ENCODE measurements at places on chromosomes 3 and 15.

DNA sequence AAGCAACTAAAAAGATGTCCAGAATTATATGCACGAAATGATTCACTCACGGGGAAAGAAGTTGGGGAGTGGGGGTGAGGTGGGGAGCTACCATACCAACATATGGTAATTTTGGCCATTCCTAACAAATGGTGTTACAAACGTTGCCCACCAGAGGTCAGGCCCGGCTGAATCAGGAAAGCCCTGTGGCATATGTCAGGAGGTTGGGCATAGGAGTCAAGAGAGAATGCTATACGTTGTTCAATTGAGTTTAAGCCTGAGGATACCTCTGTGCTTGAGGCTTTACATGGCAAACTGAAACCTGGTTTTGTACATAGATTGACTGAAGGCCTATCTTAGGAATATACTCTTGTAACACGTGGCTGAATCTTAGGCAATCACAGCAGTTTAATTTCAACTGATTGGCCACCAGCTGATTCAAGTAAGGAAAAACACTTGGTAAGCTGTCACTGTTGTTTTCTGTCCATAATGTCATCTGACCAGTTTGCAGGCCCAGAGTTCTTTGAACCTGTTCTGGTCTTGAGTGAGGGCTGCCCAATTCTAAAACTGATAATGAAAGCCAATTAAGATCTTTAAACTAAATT, 23.4 kb upstream of the SLC2A2 start:
- DNase-seq: peak; percentile 57

DNA sequence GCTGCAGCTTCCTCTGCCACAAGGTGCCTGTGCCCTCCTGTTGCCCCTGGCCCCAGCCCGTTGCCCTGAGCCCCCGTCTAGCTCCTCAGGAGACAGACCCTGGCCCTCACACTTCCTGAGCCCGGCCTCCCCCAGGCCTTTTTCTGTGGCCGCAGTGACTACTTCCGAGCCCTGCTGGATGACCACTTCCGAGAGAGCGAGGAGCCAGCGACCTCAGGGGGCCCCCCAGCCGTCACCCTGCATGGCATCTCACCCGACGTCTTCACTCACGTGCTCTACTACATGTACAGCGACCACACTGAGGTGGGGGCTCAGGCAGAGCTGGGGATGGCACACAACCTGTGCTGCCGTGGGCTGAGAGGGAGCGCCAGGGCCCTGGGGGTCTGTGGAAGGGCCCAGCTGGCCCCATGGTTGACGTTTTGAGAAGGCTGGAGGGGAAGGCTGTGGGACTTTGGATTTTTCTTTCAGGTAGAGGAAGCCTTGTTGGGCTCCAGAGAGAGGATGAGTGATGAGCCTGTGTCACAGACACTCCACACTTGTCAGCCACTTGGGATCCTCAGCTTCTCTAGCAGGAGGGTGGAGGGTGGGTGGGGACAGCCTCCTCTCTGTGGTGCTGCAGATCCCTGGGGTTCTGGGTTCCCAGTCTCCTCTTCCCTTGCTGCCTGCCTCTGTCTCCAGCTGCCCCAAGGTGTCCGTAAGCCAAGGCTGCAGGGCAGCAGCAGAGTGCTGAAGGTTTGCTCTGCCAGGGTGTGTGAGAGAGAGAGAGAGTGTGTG, 5.0 kb downstream of the ABTB1 start:
- no peak for DNase-seq

DNA sequence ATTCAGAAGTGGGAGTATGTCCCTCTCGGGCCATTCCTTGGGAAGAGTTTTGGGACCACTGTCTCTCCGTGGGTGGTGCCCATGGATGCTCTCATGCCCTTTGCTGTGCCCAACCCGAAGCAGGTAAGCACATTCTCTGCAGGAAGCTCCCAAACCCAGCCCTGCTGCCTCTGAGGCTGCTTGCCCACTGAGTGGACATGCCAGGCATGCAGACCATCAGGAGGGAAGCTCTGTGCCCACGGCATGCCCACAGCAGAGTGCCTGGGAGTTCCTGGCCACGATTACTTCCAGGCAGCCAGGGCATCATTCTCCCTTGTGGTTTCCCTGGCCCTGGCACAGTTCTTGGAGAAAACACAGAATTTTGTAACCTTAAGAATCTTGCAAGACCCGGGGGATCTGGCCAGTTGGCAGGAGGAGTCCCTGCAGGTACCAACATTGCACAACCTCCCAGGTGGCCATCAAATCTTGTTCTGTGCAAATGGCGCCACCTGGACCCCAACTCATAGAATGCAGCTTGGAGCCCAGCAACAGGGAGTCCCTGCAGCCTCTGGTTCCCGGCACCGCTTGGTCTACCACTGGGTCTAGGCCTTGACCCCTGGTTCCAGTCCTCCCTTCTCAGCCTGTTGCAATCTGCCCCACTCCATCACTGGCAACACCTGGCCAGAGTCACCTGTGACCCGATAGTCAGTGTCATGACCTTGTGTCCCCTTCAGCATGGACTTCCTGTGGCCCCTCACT, 20.4 kb downstream of the FAH start:
- DNase-seq: peak; percentile 32

- DNase-seq: no peak
These were observed 69.4 kb downstream of the TFRC start for GRCh38 chr3:196012481-196012880.

DNA sequence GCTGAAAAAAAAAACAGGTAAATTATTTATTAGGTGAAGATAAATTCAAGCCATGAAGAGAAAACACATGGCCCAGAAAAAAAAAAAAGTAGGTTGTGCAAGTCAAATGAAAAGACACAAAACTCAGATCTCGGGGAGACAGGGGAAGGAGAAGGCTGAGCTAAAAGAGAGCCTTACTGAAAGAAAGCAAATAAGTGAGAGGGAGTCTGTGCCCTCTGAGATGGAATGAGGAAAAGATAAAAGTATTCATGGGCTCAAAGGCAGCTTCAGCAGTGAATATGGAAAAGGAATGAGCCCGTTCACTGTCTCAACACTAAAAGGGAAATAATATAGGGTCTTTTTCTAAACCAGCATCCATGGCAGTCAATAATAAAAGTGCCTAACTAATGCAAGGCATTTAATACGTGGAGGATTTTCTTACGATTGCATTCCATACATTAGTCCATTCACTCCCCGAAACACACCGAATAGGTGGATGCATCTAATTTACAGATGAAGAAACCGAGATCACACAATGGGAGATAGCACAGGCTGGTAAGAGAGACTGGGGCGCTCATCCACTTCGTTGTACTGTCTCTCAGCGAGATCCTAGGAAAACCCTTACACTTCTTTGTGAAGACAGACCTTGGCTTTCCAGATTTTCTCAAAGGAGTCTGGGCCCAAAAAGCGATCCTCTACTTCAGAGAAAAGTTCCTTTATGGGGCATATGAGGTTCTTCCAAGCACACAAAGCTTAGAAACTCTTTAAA, 1.1 kb downstream of the TFDP2 start:
- peak; percentile 5 for DNase-seq

- no peak for DNase-seq
These were observed 96.6 kb upstream of the FLNB start for GRCh38 chr3:57911593-57911992.

DNA sequence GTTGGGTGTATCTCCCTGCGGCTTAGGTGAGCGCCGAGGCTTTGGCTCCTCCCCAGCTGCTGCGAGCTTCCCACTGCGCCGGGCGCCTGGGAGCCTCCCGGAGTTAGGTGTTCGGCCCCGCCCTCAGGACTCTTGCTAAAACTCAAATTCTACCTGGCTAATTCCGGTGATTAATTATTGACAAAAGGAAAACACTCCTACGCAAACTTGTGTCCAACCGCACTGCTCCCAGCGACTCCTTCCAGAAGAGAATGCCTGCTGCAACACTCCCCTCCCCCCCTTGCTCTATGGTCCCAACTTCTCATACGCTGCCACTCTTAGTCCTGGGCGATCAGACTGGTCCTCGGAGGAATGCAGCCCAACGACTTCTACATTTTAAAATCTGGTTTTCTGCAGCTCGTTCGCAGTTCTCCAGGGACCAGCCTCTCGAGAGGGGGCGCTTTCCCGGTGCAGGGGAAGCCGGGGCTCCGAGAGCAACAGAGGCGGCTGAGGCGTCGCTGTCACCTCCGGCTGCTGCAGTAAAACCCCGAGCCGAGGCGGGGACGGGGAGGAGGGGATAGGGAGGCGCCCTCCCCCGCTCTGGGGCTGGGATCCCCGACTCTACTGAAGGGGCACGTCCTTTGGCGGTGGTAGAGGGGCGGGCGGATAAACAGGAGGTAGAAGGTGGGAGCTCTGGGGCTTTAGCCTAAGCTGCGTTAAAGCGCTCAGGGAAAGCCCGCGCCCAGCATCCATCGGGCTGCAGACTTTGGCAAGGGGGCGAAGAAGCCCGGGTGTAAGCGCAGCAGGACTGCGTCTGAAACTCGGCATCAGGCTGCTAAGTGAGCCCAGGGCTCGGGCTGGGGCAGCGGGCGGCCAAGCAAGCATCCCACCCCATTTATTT, at the start of gene SPTSSB:
TSS of gene SPTSSB (minus strand) at position 77 of the 880 bp plus-strand sequence. CDS start 25,194 bp downstream, outside the sequence.
- DNase-seq: peak; percentile 12

DNA sequence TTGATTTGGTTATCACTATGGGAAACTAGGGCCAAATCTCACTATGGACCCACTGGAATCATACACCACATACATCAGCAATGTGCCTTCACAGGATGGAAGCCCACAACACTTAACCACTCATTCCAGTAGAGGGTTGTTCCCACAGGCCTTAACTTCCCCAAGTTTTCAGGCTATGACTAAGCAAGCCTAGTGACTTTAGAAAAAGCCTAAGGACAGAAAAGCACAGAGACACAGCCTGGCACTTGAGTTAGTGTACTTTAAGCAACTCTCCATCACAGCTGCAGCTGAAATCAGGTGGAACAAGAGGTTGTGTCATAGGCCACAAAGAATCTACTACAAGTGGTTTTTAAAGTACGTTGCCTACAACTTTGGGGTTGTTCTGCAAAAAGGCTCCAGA, 128.7 kb downstream of the LRRN1 start:
- DNase-seq: no peak

GRCh38 chr3:50121072-50122032, 32.6 kb downstream of the RBM5 start:
- peak; percentile 78 for DNase-seq

- peak; percentile 76 for DNase-seq
These were observed 2.5 kb downstream of the ANP32A start for GRCh38 chr15:68818066-68818768.

DNA sequence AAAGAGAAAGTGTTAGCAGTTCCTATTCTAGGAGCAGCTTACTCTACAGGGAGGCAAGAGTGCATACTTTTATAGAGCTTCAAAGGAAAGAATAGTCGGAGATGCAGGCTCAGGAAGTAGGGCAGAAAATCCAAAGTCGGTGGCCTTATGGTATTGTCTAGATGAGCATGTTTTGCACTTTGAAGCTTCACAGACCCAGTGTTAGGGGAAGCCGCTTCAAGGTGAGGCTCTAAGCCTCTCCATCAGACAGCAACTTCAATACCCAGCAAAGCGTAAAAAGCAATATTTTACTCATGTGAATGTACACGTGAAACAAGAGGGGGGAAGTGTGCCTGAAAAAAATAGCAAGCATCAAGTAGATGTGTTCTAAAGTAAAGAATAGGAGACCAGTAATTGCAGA, 125.6 kb upstream of the RASGRP1 start:
- DNase-seq: no peak

DNA sequence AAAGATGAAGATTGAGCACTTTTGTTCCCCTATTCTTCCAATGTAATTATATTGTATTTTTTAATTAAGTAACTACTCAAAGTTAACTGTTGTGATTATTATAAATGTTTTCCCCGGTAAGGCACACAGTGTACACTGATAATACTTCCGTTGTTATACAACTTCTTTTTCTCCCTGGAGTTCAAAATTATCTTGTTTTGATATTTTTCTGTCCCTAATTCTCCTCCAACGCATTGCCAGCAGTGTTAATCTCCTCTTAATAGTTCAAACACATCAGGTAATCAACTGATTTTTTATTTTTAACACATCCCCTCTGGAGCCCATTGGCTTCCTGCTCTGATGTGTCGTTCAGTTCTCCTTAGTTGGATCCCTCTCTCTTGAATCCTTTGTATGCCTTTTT, 32.3 kb upstream of the MFSD1 start:
- no peak for DNase-seq

DNA sequence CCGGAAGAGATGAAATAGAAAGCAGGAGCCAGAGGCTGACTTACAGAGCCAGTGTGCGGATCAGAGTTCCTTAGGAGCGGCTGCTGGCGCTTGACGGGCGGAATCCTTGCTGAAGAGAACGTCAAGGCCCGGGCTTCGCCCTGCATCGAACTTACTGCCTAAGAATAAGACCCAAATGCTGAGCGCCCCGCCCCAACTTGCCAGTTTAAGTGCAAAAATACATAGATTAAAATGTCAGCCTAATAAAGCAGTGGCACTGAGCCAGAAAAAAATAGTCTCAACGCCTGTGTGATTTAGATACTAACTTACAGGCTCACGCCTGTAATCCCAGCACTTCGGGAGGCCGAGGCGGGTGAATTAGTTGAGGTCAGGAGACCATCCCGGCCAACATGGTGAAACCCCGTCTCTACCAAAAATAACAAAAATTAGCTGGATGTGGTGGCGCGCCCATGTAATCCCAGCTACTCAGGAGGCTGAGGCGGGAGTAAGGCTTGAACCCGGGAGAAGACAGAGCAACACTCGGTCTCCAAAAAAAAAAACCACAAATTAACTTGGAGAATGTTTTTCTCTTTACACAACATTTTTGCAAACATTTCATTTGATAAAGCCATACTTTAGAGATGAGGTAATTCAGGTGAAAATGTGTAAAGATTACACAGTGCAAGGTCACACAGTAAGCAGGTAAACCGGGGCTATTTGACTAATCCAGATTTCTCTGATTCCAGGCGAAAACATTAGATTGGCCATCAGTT, 1.2 kb upstream of the UBP1 start:
- DNase-seq: no peak

- no peak for DNase-seq
These were observed 451.1 kb upstream of the ATP11B start for GRCh38 chr3:182342252-182342651.

- DNase-seq: no peak
These were observed 49.6 kb downstream of the SPSB4 start for GRCh38 chr3:141100531-141101320.

- DNase-seq: no peak
These were observed 21.4 kb upstream of the CELF6 start for GRCh38 chr15:72341361-72341760.

- no peak for DNase-seq
These were observed 55.0 kb upstream of the ZNF280D start for GRCh38 chr15:56788359-56788758.

DNA sequence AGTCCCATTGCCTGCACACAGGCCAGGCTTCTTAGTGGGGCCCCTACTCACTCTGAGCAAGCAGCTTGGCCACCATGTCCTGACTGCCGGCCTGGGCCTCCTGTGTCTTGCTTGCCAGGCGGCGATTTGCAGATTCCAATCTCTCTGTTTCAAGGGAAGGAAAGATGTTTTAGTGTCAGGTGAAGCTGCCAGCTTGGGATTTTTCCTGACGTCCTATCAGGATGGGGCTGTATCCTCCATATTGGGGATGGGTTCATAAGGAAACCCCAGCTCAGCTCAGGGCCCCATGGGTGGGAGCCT, 8.5 kb downstream of the AMOTL2 start:
- peak; percentile 26 for DNase-seq
